Stimulated activated CD4-positive, alpha-beta T cell treated with anti-CD3 and anti-CD28 coated beads, TNF-alpha, amount 100 ng/mL, for 1 hour (primary cell): ENCODE measurements at places on chromosomes 2 and 18.

- DNase-seq: no peak
These were observed 25.7 kb upstream of the NCK2 start for GRCh38 chr2:105718846-105719481.

DNA sequence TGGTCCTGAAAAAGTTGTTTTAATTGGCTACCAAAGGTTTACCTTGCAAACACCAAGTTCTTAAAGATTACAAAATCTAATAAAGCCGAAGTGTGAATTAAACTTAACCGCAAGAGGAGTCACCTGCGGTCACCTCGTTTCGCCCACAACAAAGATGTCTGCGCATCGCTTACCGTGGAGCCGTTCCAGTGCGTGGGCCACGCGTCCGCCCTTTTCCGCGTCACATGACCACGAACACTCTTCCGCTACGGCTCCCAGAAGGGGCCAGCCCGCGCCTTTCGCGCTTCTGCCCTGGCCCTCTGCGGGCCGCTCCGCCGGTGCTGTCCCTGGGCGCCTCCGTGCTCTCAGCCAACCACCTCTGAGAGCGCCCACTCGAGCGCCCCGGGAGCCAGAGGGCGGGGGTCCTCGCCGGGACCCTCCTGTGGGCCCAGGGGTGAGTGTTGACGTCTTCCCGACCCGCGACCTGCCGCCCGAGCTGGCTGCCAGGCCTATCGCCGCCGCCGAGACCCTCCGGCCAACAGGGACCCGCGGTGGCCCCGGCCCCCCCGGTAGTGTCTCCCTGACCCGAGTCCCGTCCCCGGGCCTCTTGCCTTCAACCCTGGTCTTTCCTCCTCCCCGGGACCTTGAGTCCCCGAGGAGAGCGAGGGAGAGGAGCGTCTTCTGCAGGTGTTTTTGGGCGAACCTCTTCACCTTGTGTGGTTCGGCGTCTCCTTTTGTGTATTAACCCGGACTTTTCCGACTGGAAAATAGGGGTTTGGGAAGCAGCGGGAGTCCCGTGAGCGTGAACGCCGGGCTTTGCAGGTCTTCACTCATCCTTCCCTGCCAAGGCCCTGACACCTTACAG lies at the start of gene MFF:
Gene MFF (plus strand): TSS at position 257 of the 844 bp plus-strand sequence. CDS start 5,415 bp downstream, outside the sequence.
- peak; percentile 84 for DNase-seq

- no peak for DNase-seq
These were observed 18.5 kb downstream of the GKN1 start for GRCh38 chr2:68992933-68993332.

- no peak for DNase-seq
These were observed 173.0 kb upstream of the ALKAL2 start for GRCh38 chr2:460861-461260.

- no peak for DNase-seq
These were observed 498.4 kb downstream of the STK39 start for GRCh38 chr2:167749016-167749415.

DNA sequence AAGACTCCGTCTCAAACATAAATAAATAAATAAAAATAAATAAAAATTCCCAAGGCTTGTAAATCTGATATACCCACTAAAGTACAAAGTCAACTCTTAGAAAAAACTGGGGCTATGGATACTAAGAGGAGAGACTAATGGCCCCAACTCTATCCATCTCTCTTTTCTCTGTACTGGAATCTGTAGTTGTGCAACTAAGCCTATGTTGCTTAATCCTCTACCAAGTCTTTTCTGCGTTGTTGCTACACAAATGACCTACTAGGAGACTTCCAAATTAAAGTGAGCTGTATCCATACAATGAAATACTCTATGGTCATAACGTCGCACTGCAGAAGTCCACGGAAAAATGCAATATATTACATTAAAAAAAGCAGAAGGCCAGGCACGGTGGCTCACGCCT lies 8.1 kb downstream of the MRPS5 start:
- DNase-seq: no peak

- DNase-seq: no peak
These were observed 86.4 kb downstream of the GCA start for GRCh38 chr2:162430323-162430722.

DNA sequence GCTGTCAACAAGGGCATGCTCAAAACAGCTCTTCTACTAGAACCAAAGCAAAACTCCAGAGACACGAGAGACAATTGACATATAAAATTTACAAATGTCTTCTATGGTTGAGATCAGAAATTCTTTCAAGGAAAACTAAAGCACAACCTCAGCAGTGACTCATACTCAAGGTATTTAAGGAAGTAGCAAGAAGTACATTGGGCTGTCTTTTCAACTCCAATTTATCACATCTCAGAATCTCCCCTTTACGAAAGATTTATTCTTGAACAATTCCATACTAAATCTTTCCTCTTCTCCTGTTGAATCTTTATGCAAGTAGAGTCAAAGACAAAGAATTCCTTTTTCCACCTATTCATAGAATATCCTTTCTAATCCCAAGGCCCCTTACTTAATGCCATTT lies 324.0 kb downstream of the IRS1 start:
- DNase-seq: no peak

DNA sequence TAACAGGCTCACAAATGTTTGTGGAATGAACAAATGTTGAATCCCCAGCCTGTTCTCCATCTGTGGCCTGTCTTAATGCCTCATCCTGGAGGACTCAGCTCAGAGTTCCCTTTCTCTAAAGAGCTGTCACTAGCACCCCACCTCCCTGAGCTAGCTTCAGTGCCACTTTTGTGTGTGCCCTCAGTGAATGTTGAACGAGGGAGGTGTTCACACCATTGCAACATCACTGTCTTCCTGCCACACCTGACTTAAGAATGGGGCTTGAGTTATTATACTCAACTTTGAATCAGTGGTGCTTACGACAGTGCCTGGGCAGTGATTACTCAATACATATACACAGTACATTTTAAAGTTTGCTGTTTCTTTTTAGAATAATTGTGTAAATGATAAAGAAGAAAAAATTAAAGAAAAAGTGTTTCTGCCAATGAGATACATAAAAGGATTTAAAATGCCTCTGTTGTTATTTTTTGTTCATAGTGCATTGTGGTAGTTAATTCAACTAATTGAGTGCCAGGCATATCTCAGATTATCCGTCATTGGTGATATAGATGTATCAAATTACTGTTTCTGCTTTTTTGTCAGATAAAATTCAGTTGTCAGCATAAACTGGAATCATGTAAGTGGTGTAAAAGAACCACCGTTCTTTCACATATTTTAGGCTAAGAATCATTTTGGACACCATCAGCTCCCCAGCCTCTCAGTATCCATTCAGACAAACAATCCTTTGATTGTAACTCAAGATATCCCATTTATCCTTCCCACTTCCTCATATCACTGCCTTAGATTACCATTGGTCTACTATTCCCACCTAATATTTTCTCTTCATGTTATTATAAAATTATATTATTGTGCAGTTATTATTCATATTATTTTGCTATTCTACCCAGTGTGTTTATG lies 304.7 kb downstream of the PTPRM start:
- no peak for DNase-seq

DNA sequence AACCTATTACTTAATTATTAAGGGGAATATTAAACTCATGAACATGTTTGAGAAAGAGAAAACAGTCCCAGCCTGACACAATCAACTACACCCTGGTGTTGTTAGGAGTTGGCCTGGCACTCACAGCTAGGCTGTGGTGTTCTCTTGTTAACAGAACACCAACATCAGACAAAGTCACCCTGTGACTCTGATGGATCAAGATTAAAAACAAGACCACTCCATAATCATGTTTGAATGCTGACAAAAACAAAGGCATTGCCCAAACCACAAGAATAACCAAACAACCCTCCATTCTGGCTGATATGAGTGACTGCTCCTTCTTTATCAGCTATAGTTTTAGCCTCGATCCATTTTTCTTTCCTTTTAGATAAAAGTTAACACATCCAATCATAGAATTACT lies 3.0 kb downstream of the BOLL start:
- no peak for DNase-seq

GRCh38 chr2:47638430-47638829 lies 144.5 kb upstream of the MSH6 start:
- DNase-seq: no peak

- DNase-seq: no peak
These were observed 8.5 kb downstream of the SFTPB start for GRCh38 chr2:85659324-85659981.

DNA sequence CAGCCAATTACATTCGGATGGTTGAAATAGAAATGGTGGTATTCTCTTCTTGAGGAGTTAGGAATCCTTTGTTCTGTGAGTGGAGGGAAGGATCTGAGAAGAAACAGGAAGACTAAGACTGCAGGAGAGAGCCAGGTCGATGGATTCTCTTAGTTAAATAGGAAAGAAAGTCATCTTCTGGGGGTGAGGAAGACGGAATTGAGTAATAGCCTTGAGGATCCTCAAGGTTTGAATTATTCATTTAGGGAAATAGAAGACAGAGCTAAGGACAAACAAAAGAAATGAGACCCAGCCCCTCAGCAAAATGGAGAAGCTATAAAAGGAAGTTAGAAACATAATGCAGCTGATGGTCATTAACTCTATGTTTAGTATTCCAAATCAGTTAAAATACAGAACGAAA lies 1.8 kb downstream of the LAPTM4A start:
- DNase-seq: no peak

DNA sequence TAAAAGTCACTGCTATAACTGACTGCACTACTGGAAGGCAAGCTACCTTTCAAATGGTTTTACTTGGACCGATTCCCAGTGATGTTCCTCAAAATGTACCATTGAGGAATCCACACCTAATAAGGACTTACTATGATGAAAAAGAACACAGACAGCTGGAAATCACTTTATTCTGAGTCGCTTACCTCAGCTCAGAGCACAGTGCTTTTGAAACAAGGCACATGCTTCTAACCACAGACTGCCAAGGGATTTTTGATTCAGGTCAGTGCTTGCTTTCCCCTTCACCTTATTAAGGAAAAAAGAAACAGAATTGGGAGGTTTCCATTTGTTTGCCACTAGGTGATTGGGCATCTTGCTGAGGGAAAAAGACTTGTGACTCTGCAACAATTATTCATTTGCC lies 707.5 kb upstream of the FSHR start:
- no peak for DNase-seq

DNA sequence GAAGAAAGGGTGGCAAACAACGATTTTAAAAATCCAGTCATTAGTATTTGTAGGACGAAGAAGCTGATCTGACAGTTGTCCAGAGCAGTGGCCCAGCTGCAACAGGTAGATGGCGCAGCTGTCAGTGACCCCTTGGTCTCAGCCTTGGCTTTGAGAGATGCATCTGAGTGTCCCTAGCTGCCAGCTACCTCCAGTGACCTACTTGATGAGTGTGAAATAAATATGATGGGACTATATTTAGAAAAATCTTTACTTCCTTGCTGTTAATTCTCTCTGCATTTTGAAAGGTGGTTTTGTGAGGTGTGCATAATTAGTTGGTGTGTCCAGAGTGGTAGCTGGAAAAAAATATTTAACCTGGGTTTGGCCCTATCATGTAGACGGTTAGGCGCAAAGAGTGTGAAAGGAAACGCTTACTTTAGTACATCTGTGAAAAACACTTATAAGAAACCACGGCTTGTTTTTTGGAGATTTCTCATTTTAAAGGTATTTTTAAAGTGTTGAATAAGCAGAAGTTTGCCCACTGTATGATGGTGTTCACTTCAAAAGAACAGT lies 963 bp downstream of the INPP1 start:
- DNase-seq: no peak

- no peak for DNase-seq
These were observed 876 bp upstream of the CYP27A1 start for GRCh38 chr2:218780851-218781690.

GRCh38 chr2:29765721-29766120 lies 155.7 kb downstream of the ALK start:
- DNase-seq: no peak

DNA sequence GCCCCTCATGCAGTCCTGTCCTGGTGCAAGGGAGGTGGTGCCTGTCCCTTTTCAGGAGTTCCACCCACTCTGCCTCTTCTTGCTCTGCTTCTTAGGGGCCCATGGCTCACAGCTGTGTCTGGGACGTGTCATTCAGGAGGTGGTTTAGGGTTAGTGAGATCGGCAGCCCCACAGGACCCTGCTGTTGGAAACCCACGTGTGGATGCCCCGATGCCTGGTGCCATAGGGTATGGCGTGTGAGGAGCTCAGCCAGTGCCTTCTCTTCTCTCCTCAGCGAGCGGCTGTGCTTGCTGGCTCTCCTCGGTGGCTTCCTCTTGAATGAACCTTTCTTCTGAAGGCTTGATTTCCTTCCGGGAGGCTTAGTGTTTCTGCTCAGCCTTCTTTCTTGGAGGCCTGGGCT lies 55.2 kb downstream of the LDLRAD4 start:
- no peak for DNase-seq

DNA sequence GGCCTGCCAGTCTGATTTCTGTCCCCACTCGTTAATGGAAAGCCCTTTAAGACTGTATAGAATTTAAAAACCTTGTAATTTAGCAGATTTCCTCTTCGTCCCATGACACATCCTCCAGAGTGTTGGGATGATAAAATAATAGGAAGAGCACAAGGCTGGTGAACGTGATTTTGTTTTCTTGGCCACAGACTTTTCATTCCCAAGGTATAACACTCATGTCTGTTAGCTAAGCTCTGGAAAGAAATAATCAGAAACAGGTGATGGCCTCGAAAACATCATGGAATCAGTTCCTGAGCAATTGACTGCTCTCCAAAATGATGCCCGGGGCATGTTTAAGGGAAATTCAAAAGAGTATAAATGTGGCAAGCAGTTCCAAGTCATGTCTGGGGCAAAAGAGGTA lies 337.8 kb upstream of the TCF4 start:
- no peak for DNase-seq

DNA sequence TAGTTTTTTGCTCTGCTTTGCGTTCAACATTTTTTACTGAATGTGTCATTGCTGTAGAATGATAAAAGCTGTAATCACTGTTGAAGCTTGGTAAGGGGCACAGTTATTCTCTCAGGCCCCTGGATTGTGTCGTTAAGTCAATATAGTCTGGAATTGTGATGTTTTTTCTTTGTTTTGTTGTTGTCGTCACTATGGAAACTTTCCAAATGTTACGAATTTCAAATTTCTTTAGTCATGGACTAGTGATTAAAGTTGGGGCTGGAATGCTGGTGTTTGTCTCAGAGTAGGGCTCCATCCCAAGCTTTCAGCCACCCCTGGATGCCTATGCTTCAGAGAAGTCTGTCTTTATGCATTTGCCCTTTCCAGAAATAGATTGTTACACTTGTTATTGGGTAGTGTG lies 287.2 kb downstream of the CDH19 start:
- no peak for DNase-seq

- DNase-seq: no peak
These were observed 95.6 kb downstream of the ITGA4 start for GRCh38 chr2:181552808-181553207.

DNA sequence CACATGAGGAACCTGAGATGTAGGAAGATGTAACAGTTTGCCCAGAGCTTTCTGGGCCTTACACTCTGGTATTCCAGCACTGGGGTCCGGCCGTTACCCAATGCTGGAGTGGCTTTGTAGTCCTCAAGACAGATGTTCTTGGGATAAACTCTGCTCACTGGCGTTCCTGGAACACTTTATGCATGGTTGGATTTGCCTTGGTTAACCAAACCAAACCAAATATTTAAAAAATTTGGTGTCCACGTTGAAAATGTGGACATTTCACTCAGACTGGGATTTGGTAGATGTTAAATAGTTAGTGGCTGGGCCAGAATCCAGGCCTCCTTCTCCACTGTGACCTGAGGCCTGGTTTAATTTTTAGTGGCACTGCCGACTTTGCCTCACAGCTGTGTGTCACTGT lies 81.5 kb downstream of the ACOXL start:
- no peak for DNase-seq

- DNase-seq: no peak
These were observed 141.8 kb upstream of the BCL2L11 start for GRCh38 chr2:110978756-110979470.

GRCh38 chr2:179533875-179534274 lies 269.2 kb upstream of the SESTD1 start:
- no peak for DNase-seq

- no peak for DNase-seq
These were observed 792.6 kb downstream of the CPS1 start for GRCh38 chr2:211349031-211349430.
